Stimulated activated CD8-positive, alpha-beta memory T cell treated with anti-CD3 and anti-CD28 coated beads, Interleukin-4, amount 100 ng/mL, for 4 hours (primary cell): ENCODE measurements at places on chromosomes 7 and 10.

DNA sequence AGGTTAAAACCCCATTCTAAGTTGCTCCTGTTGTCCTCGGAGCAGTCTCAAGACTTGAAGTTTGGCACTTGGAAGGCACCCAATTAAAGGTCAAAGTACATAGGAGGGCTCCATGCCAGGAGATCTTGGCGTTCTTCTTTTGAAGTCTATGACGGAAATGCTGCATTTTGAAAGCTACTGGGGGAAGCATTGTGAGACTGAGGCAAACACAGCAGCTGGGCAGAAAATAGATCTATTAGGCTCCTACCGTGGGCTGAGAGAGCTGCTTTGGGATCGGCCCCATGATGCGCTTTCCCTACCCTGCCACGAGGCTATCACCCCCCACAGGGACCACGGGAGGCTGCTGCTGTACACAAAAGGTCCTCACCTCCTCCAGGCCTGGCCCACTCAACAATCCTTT is 20.0 kb downstream of the KIAA1549 start:
- no peak for DNase-seq

- DNase-seq, result no peak
Observed at GRCh38 chr10:64465653-64466052, 944.5 kb downstream of the REEP3 start.

- no peak for DNase-seq
Observed at GRCh38 chr7:377080-378040, 87.4 kb downstream of the FOXL3 start.

DNA sequence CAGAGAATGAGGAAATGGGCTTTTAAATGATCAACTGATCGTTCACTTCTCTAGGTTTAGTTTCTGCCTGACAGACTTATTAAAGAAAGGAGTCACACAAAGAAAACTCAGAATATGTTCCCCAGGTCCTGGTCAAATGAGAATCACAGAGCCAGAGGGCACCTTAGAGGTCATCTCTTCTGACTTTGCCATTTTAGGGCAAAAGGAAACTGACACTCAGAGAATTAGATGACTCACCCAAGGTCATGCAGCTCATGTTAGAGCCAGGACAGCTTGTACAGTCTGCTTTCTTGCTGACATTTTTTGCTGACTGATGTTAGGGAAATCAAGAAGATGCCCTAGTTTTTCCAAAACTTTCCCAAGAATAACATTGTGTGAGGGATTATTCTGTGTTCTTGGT is 312.7 kb upstream of the SP8 start:
- no peak for DNase-seq

DNA sequence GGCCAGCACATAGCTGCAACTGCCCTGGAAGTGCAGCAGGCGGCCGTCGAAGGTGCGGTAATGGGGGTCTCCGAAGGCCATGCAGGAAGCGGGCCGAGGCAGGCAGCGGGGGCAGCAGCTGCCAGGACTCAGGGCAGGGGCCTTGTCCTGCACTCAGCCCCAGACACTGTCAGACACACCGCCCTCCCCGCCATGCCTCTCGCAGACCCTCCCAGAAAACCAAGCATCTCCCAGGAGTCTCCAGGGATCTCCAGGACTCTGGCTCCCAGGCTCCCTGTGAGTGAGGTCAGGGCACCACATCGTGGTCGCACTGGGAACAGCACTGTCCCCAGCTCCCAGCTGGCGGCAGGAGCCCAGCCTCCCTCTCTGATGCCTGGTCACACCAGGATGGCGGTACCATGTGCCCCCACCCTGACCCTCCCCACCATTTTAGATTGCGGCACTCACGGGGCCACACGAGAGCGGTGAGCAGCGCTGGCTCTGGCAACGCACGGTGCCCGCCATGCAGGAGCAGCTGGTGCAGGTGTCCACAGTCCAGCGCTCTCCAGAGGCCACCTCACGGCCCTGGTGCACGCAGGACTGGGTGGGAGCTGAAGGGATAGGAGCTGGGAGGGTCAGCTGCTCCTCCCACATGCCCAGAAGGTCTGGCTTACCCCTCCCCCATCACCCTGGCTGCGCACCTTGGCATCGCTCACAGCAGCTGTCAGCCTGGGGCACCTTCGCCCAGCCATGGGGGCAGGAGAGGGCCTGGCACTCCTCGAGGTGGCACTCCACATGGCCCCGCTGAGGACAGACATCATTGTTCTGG is 17.5 kb downstream of the ATP6V1F start:
- DNase-seq, result no peak

- no peak for DNase-seq
Observed at GRCh38 chr10:126840576-126841135, 64.6 kb upstream of the DOCK1 start.
